ENCODE measurements at places on chromosomes 1 and 21.

DNA sequence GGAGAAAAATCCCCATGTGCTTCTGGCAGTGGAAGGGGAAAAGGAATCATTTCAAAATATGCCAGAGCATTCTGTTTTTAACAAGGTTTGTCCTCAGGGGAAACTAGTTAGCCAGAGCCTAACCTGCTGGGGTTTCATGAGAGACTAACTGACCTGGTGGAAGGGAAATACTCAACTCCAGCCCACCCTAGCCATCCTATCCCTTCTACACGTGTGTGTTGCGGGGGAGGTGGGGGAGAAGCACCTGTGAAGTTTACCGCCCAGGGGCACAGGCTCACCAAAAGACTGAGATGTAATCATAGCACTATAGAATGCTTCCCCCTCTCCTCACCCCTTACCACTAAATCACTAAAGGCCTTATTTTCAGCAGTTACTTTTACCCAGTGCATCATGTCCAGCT lies 139.5 kb downstream of the GRIK3 start:
- no peak for DNase-seq

DNA sequence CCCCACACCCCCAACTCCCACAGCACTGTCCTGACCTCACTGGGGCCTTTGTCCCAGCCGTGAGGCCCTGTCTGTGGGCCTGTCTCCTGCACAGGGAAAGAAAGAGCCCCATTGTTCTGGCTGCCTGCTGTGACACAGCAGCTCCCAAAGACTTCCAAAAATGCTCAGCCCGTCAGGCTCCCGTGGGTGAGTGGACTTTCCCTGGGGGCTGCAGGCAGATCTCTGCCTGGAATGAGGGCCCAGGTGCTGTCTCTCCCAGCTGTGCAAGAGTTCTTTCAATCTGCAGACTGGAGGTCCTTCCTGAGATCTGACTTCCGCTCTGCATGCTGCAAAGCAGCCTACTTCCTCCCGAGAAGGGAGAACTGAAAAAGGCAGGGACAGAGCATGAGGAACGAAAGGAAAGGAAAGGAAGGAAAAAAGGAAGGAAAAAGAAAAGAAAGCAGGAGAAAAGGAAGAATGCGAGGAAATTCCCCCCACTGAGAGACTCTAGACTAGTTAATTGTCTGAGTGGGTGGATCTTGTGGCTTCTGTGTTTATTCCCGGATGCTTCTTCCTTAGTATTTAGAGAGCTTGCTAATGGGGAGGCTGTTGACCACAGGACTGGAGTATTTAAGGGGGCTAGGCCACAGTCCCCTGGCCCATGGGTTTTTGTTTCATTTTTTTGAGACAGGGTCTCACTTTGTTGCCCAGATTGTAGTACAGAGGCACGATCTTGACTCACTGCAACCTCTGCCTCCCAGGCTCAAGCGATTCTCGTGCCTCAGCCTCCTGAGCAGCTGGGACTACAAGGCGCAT lies 15.0 kb downstream of the NES start:
- no peak for DNase-seq

GRCh38 chr1:239155466-239156091 lies 230.8 kb upstream of the CHRM3 start:
- DNase-seq = no peak

GRCh38 chr1:248853663-248854375 lies 5.1 kb downstream of the ZNF692 start:
- DNase-seq = no peak

GRCh38 chr1:244291236-244292201 lies 160.2 kb downstream of the ADSS2 start:
- no peak for DNase-seq

DNA sequence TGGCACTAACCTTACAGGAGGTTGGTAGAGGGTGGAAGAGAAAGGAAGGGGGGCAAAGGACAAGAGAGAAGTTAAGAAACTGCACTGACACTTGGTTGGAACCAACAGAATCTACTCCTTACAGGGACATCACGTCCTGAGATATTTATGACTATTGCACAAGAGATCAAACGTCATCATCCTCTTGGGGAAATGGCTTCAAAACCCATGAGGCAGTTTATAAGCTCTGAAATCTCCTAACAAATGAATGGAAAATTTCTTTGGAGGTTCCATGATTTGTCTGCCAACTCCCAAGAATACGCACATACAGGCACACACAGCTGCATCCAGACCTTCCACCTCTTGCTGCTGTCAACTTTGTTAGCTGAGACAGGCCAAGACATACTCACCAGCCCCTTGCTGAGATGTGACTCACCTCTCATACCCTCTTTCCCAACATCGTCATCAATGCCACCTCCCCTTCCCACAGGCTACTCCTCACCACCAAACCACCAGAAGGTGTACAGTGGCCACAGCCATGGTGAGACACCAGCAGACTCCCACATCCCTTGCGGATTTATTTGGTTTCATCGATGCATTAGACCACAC lies 135.5 kb downstream of the SETD4 start:
- DNase-seq = no peak

DNA sequence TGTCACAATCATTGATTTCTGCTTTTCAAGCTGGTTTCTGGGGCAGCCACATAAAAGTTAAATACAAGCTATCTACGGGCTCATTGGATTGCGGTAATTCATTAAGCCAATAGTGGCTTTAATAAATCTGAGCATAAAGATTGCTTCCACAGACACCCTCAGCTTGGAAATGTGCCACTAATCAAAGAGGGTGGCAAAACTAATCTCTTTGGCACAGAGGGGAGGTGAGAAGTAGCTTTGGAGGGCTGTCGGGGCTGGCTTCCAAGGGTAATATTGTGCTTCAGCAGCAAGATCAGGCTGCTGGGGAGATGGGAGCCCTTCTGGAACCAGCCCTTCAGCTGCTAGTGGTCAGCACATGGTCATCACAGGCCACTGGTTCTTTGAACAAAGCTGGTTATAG lies 21.2 kb upstream of the KAZN start:
- DNase-seq = no peak

DNA sequence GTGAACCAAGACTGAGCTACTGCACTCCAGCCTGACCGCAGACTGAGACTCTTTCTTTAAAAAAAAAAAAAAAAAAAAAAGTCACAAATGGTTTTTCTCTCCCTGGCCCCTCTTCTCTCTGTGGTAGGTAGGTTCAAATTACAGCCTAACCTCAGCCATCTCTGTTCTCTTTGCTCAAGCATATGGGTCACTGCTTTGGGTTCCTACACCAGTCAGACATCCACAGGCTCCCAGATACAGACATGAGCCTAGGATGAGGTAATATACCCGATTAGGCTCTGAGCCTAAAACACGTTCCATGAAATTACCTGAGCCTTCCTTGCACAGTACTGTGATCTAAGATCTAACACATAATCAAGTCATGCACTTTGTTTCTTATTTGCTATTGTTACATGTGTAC lies 90.5 kb upstream of the JAK1 start:
- no peak for DNase-seq

DNA sequence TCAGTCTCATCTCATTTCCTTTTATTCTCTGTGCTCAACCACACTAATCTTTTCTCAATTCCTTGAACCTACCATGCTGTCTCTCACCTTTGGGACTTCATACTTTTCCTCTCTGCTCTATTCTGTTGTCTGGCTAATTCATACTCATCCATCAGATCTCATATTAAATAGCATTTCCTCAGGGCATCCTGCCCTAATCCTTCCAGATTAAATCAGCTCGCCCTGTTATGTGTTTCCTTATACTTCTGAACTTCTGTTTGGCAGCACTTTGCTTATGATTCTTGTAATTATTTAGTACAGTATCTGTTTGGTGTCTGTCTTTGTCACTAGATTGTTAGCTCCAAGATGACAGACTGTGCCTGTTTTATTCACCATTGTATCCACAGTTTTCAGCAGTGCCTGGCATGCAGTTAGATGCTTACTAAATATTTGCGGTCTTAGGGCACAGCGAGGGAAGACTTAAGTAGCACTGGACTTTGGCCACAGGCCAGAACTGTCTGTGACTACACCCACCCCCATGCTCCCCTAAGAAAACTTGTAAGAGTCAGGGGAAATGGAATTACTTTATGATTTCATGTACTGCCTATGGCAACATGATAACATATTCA lies 9.9 kb upstream of the CAP1 start:
- no peak for DNase-seq

- DNase-seq = no peak
These were observed 31.6 kb upstream of the NFIA start for GRCh38 chr1:61050541-61051442.

DNA sequence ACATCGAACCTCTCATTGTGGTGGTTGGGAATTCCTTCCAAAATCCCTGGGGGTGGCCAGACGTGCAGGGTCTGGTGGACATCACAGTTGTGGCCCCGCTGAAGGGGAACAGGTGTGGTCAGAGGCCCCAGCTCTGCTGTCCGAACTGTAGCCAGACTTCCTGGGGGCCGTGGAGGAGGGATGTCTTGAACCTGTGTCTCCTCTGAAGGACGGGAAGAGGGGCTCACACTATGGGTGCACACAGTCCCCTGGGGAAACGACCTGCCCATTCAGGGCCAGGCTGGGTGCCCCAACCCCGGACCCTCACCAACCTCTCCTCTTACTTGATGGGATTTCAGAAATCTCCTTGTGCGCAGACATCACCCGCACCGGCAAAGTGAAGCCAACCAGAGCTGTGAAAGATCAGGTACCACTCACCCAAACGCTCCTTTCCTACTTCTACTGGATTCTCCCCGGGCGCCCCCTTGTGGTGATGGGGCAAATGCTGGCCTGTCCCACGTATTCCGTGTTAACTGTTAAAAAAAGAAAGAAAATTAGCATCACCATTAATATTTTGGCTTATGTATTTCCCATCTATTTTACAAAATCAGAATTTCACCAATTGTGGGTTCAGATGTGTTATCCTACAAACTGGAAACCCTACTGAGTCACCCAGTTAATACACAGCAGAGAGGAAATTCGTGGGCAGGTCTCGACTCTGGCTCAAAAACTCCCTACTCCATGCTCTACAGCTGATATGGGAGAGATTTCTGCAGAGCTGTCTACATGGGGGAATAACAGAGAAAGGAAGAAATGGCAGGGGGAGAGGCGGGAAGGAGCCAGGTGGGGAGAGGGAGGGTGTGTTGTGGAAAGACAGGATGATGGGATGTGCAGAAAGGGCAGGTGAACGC lies 28.1 kb downstream of the PADI4 start:
- peak; percentile 4 for DNase-seq

- no peak for DNase-seq
These were observed 62.7 kb upstream of the IPO9 start for GRCh38 chr1:201766131-201766866.

GRCh38 chr1:8965121-8965820 lies 19.6 kb downstream of the CA6 start:
- no peak for DNase-seq

GRCh38 chr1:36116901-36117300 lies 8.1 kb downstream of the COL8A2 start:
- no peak for DNase-seq

GRCh38 chr1:91603409-91603808 lies 102.8 kb downstream of the CDC7 start:
- no peak for DNase-seq

DNA sequence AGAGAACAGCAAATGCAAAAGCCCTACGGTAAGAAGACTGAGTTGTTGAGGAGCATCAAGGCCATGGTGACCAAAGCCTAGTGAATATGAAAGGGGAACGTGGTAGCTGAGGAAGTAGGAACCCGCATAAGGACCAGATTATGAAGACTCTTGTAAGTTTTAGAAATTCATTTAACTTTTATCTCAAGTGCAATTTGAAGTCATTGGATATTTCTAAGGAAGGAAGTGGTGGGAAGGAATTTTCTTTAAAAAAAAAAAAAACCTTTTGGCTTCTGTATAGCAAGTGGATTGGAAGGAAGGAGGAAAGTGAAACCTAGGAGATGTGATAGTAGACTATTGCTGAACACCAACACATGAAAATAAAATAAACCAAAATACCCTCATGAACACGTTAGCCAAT lies 119.0 kb downstream of the TNFSF18 start:
- DNase-seq = no peak

GRCh38 chr1:101960142-101960541 lies 36.6 kb downstream of the OLFM3 start:
- DNase-seq = no peak

- DNase-seq = no peak
These were observed 213.2 kb downstream of the TNR start for GRCh38 chr1:175530183-175530582.

GRCh38 chr1:75067975-75068374 lies 66.2 kb upstream of the LHX8 start:
- no peak for DNase-seq

DNA sequence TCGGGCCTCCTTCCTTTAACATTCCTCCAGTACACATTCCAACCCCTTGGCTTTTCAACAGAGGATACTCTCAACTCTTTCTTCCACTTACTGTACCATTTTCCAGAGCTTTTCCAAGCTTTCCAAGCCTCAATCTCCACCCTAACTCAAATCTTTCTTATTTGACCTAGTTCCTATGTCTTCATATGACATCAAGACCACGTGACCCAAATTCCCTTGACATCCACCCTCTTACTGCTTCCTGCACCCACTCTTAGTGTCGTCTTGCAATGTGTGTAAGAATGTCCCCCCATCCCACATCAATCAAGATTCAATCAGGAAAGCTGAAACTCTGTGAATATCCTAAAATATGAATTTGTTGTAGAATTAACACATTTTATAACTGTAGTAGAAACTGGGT lies 155.0 kb downstream of the OMA1 start:
- no peak for DNase-seq

GRCh38 chr1:234851450-234852438 lies 241.8 kb upstream of the IRF2BP2 start:
- no peak for DNase-seq

GRCh38 chr1:149846042-149846441 lies 53.3 kb upstream of the BOLA1 start:
- no peak for DNase-seq

DNA sequence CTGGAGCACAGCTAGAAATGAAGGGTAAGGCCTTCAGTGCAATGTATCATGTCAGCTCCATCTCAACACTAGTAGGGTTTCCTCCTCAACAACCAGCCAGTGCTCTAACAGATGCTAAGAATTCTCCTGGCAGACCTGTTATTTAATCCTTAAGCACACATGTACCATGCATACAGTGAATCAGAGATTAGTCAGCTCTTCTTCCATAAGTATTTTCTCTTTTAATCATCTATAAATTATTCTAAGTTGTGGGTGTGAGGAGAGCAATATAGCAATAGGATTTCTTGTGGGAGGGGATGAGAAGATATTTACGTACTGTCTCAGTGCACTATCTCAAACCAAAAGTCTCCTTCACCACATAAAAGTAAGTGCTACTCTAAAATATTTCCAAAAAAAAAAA lies 95.3 kb downstream of the COP1 start:
- DNase-seq = no peak

DNA sequence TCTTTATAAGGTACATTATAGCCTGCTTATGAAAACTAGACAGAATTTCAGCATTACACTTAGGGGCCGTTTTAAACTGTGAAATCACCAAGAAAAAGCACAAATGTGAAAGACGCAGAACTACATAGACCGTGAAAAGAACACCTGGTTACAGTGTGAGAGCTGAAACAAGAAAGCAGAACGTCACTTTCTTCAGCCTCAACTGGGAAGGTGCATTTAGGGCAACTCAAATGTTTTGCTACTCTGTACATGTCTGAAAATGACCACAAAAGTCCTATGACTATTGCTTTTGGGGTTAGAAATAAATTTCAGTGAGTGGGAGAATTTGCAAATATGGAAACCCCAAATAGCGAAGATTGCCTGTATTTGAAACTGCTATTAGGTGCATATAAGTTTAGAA lies 268.7 kb downstream of the OLFM3 start:
- peak; percentile 43 for DNase-seq

GRCh38 chr1:245654460-245655050 lies 499.8 kb downstream of the KIF26B start:
- no peak for DNase-seq

- DNase-seq = peak; percentile 44
These were observed 37.7 kb upstream of the ATG4C start for GRCh38 chr1:62746086-62746808.

GRCh38 chr1:161497961-161498360 lies 7.3 kb upstream of the FCGR2A start:
- no peak for DNase-seq
